ENCODE measurements at places on chromosomes 4 and X.

GRCh38 chr4:76897536-76898384 is at the start of gene SOWAHB:
SOWAHB (minus strand) TSS chr4:76898144; CDS start chr4:76897849, 295 bp downstream.
- no peak for DNase-seq

DNA sequence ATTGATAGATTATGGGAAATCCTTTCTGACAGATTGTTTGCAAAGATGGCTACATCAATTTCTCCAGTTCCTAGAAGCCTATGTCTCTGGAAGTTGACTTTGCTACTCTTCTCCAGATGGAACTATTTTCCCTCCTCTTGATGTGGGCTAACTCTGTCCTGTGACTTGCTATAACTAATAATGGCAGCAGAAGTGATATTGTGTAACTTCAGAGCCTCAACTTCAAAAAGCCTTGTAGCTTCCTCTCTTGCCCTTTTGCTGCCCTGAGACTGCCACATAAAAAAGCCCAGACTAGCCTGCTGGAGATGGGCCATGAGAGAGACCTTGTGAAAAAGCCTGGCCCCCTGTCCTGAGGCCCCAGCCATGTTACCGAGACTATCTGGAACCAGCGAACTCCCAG is 210.7 kb upstream of the SLC7A11 start:
- no peak for DNase-seq

GRCh38 chrX:104334971-104335370 is 80.2 kb upstream of the ESX1 start:
- no peak for DNase-seq

- no peak for DNase-seq
Observed at GRCh38 chrX:50103866-50104566, 96.8 kb downstream of the AKAP4 start.

- DNase-seq, result no peak
Observed at GRCh38 chr4:172780566-172781081, 388.0 kb upstream of the GALNT7 start.

DNA sequence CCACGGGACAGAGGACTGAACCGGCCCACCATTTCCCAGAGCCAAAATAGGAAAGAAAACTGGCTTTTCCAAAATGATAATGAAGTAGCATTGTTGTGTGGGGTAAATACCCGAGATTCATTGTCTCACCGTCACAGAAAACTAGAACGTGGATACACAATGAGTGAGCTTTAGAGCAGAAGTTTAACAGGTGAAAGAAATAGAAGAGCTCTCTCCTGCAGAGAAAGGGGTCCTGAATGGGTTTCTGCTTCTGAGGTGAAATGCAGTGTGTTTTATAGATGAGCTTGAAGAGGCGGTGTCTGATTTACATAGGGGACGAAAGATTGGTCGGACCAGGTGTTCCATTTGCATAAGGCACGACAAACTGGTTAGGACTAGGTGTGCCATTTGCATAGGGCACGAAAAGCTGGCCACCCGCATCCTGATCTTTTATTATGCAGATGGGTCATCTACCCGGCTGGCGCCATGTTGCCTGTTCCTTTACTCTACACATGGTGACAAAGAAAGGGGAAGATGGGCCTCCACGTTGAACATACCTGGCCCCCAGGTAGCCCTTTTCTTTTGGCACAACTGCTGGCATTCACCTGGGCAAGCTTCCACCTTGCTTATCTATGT is 118.1 kb downstream of the ATXN3L start:
- DNase-seq, result no peak

- DNase-seq, result no peak
Observed at GRCh38 chr4:2043396-2044118, 15.6 kb upstream of the NAT8L start.

DNA sequence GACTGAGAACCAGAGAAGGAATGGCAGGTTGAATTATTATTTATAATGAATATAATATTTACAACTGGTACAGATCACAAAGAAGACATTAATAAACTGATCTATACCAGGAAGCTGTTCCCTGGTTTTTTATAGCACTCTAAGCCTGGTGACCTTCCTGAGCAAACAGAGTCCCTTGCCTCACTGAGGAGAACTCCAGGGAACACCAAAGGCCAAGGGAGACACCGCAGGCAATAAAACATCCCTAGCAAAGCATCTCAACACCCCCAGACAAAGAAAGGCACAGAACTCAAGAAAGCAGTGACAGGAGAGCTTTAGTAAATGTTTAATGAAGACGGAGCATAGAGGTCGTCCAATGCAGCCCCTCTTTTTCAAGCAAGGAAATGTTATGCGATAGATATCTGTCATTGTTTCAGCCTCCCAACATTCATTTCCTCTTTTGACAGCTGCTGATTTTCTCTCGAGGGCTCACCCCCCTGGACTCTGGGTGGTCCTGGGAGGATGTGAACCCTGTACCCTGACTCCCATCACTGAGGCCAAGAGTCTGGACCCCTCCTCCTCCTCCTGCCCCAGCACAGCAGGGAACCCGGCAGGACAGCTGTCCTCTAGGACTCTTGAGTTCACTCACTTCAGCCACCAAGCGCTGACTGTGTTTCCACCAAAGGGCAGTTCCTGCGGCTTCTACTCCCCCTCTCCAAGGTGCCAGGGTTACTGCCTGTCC is 342.5 kb upstream of the GATB start:
- no peak for DNase-seq

GRCh38 chr4:168514249-168514852 is 17.5 kb downstream of the PALLD start:
- DNase-seq, result no peak

DNA sequence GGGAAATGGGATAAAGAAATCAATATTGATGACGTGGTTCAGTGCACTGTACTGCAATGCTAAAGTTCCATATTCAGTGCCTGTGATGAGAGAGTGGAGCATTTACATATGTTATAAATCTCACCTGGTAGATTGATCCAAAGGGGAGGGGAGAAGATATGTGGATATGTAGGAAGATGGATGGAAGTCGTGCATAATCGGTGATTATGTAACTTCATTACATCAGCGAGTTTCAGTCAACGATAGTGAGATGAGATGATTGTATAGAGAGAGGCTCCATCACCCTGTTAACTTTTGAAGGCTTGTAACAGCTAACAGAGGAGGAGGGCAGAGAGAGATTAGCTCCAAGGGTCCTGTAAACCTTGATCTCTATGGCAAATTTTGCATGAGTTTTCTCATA is 1.8 kb downstream of the IL1RAPL1 start:
- DNase-seq, result no peak

GRCh38 chr4:123116412-123116811 is 194.0 kb upstream of the NUDT6 start:
- DNase-seq, result no peak

- no peak for DNase-seq
Observed at GRCh38 chrX:1358793-1359476, 22.4 kb downstream of the IL3RA start.

DNA sequence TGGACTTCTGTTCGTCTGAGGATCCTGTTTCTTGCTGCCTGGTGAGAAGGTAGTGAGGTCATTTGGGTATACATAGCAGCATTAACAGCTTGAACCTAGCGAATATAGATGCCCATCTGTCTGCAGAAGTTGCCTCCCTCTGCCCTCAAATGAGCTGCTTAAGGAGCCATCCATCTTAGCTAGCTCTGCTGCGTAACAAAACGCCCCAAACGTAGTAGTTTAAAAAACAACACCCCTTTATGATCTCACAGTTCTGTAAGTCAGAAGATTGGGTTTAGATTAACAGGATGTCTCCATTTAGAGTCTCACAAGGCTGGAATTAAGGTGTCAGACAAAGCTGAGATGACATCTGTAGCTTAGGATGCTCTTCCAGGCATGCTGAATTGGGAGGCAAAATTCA is 185.3 kb downstream of the DHRSX start:
- DNase-seq, result no peak

DNA sequence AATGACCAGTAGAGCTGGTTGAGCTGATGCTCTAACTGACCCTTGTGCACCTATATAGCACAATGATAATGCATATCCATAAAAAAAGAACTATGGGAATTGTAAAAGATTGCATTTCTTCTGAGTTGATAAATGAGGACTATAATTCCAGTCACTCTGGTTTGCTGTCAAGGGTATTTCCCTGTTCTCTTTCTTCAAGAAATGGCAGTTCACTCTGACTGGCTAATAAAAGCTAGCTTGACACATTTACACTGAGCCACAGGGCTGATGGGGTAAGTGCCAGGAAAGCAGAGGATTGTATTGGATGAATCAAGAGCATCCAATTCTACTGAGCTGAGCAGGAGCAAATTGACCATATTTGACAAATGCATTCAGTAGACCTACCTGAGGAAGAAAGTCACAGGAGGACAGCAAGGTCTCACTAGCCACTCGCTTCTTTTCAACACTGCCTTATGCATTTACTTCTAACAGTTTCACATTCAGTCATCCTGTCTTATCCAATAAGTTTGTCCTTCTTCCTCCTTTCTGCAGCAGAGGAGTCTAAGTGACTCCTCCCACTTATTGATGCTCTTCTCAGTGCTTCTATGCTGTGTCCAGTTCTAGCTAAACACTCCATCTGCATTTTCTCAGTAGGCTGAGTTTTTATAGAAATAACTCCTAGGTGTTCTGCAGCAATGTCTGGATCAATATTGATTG is 43.0 kb downstream of the RBMX2 start:
- no peak for DNase-seq

GRCh38 chr4:156820931-156821330 is 150.7 kb downstream of the PDGFC start:
- DNase-seq, result no peak

- no peak for DNase-seq
Observed at GRCh38 chrX:43718956-43719355, 62.9 kb downstream of the MAOA start.

GRCh38 chr4:179313823-179314222 is 1871.6 kb upstream of the AGA start:
- DNase-seq, result no peak

DNA sequence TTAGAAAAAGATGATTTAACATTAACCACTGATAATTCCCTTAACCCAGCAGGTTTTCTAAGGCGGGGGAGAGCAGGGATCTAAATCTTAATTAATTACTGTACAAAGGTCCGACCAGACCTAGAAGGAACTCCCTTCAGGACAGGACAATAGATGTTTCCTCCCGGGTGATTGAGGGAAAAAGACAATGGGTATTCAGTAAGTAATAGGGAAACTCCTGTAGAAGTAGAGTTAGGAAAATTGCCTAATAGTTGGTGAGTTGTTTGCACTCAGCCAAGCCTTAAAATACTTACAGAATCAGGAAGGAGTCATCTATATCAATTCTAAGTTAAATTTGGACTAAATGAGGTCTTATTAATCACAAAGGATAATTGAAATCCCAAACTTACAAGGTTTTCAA is 5.8 kb upstream of the SRD5A3 start:
- DNase-seq, result no peak

- no peak for DNase-seq
Observed at GRCh38 chr4:100060765-100061416, 110.8 kb upstream of the H2AZ1 start.

DNA sequence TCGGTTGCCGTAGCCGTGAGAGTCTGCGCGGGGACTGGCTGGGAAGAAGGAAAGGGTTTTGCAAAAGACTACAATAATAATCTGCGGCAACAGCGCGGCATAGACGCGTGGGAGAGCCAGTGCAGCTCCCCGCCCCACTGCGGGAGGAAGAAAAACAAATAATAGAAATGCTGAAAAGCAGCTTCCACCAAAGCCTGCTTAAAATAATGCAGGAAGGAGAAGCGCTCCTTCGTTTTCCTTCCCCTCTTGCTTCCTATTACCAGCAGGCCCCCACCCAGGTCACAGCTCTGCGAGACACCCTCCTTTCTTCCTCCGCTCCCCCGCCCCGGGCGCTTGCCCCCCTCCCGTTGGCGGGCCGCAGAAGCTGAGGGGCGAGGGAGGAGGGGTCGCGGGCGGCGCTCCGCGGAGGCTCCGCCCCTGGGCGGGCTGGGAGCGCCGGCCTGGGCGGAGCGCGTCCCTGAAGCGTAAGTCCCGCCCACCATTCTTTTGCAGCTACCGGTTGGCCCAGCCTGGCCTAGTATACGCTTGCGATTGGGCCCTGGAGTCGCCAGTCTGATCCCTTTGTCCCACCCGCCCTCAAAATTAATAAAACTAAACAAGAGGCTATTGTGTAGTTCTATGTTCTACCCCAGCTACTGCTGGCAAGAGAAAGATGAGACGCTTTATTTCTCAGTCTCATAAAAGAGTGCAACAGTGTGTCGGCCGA is 636 bp upstream of the AMOT start:
- DNase-seq, result no peak

DNA sequence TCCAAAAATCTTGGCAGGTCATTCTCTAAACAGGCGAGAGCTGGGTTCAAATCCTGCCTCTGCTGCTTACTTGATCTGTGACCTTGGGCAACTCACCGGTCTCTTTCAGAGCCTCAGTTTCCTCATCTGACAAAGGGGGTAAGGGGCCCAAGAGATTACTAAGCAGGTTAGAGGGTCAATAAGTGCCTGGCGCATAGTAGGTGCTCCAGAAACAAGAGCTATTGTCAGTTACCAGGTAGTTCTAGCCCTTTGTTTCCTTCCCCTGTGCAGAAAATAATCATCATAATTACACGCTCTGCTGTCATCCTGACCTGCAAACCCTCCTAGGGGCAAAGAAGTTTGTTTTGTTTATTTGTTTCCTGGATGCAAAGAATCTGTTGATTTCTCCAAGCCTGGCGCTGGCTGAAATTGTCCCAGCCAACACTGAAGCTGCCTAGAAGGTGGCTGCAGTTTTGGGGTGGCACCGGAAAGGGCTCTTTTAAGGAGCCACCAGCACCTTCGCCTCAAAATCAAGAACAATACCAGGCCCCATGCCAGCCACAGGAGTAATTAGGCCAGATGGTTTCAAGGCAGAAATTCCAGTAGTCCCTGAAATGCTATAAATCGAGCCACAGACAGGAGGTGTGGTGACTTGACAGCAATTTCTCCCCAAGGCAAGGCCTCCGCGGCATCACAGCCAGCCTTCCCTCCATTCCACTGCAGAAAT is 10.2 kb upstream of the KIAA0232 start:
- no peak for DNase-seq

DNA sequence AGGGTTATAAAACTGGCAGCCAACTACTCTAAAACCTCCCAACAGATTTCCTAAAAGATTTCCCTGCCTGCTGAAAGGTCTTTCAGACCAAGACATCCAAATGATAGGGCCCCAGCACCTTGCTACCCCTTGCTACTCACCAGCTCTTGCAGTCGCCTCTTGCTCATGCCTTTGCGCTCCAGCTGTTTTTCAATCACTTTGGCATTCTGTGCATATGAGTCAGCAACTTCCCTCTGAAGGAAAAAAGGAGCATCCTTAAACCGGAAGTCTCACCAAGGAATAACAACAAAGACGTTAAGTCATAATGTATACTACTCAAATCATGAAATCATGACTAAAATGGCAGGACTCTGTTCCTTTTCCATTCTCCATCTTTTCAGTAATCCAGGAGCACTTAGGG is 24.0 kb downstream of the STEEP1 start:
- no peak for DNase-seq

DNA sequence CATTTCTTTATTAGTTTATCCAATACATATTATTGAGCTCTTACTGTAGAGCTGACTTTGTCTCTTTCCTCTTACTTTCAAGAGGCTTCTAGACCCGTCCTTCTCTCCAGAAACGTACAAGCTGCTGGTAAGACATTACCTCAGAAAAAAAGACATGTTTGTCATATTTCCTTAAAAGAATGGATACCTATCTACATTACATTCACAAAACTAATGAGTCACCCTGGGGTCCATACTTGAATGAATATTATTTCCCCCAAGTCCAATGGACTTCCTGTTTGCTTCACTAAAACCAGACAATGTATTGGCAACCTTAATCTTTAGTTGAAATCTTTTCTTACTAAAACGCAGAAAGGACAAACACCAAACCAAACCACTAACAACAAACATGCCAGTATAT is 176.5 kb upstream of the CLNK start:
- DNase-seq, result no peak

GRCh38 chr4:154720123-154720522 is 23.7 kb upstream of the LRAT start:
- DNase-seq, result no peak

All from GF-D8 (cell line).